Activated T-helper 1 cell treated with Interleukin-2 at 50 U/mL for 16 hours (primary cell): ENCODE measurements at places on chromosomes 11 and 22.

DNA sequence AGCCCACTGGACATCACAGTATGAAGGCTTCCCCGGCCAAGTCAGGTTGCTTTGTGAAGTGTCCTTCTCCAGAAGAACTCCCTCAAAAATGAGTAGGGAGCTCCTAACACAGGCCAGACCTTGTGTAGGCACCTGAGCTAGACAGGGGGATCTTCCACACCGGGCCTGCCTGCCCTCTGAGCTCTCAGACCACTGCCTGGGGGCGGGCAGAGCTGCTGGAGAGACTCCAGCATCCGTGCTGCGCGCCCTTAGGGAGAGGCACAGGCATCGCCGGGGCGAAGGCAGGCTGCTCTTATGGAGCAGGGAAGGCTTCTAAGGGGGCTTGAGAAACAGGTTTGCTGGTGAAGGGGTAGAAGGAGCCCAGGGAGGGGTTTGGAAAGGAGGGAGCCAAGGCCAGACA, 4.4 kb downstream of the KCNJ5 start:
- DNase-seq, result no peak

GRCh38 chr11:76096552-76096951, 109.8 kb downstream of the WNT11 start:
- no peak for DNase-seq

- no peak for DNase-seq
Observed at GRCh38 chr22:49257551-49257961, 570.1 kb downstream of the BRD1 start.

DNA sequence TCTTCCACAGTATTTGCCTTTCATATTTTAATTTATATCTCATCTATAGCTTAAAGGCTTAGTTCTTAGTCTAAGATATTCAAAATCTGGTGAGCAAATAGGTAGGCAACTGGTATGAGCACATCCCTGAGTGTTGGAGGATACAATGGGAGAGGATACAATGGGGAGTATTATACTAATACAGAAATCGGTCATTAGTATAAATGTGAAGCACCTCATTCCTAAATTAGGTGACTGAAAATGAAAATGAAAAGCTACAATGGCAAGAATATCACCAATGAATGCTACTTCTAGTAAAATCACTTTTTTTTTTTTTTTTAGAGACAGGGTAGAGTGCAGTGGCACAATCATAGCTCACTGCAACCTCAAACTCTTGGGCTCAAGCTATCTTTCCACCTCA, 21.0 kb downstream of the ENTHD1 start:
- no peak for DNase-seq

GRCh38 chr11:7546324-7546791, 32.6 kb downstream of the PPFIBP2 start:
- no peak for DNase-seq

DNA sequence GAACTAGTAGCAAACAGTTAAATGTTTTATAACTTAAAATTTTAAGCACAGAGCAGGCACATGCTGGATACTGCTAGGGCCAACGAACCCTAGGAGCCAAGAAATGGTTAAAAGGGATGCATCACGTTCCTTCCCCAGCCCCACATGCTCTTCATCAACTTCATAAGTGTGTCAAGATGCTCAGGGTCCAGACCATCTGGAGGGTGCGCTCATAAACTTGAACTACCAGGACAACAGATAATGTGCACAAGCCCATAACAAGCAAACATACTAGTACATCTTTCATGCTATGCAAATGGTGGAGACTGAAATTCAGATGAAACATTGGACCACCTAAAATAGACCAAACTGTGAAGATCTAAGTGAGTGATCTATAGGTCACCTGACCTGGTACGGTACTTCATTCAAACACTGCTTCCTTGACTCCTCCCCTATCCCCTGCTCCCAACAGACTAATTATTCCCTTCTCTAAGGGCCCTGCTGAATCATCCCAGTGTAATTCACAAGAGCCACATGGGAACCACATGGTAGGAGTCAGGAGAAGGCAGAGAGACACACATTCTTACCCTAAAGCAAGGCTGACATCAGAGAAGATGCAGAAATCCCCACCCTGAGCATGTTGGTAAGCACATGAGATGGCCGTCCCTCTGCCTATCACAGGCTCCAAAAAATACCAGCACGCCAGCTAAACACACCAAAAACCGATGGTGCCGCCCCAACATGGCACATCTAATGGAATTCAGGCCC, 83.9 kb downstream of the ETS1 start:
- no peak for DNase-seq

DNA sequence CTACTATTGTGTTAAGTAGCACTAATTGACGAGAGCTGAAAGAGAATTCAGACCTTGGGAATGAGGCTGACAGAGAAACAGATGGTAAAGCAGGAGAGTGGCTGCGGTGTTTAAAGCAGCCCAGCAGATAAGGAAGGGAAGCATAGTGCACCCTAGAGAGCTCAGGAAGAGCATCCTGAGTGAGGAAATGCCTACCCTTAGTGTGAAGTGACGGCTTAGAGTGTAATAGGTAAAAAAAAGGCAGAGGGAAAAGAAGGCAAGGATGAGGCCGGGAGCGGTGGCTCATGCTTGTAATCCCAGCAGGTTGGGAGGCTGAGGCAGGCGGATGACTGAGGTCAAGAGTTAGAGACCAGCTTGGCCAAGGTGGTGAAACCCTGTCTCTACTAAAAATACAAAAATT, 22.4 kb upstream of the ETS1 start:
- DNase-seq, result no peak

DNA sequence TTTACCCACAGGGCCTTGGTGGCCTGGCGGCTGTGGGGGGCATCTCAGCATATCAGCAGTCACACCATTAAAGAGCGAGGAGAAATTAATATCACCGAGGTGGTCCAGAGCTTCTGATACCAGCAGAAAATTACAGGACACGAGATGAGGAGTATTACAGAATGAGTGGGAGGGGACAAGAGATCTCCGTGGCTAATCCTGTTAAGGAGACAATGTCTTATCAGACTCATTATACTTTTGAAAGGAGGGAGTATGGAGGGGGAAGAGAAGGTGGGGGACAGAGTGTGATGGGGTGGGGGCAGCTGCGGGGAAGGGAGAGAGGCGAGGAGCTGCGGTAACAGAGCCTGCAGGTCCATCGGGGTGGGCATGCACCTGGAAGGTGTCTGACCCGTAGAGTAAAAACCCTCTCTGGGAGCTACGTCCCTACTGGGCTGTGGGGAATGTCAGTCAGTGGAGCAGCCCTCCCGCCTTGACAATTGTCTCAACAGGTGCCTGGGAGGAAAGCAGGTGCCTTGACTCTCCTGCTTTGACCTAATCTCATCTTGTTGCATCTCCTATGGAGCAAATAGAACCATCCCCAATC, 224.2 kb downstream of the CEP164 start:
- no peak for DNase-seq

GRCh38 chr11:87036756-87037449, 831 bp upstream of the TMEM135 start:
- no peak for DNase-seq

DNA sequence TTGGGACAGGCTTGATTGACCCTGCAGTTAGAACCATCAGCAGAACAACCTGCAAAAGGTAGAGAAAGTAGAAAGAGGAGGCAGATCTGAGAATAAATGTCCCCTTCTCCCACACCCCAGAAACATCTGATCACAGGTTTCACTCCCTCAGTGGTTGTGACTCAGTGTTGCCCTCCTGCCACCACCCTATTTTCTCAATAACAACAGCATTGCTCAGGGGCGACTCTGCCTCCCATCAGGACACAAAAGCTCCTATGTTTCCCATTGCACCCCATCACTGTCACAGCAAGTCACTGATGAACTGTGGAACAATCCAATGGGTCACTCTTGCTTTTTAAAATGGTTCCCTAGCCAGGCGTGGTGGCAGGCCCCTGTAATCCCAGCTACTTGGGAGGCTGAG, 110.2 kb downstream of the RASSF10 start:
- DNase-seq, result no peak

DNA sequence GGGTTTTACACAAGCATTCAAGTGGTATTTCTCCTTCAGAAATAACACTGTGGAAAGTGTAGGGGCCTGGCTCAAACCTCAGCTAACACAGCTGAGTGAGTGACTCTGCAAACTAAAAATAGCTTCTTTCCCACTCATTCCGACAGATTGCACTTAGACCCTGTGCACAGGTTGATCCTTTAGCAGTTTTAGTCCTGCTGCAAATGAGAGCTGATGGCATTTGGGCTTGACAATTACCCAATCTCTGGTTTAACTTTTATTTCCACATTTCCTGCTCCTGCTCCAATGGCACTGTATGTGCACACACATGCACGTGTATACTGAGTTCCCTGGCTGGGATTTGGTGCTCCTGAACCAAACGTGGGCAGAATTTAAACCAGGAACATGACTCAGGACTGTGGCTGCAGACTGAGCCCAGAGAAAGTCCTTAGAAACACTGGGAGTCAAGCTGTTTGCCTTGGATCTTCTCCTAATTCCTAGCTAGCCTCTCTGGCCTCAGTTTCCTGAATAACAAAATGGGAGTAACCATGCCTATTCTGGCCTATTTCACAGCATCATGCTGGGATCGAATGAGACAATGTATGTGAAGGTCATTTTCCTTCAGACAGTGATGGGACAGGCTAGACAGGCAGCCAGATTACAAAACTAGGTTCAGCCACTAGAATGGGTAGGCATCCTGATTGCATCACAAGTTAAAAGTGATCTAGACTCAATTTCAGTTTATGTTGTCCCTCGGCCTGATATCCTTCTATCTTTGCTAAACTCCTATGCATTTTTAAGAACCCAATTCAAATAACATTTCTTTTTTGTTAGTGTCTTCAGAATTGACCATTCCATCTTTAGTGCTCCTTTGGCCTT, 58.2 kb downstream of the SERGEF start:
- no peak for DNase-seq

- DNase-seq, result no peak
Observed at GRCh38 chr11:111465400-111465799, 46.8 kb downstream of the BTG4 start.

GRCh38 chr11:66012946-66013761, 1.3 kb downstream of the CST6 start:
- no peak for DNase-seq

- DNase-seq, result no peak
Observed at GRCh38 chr22:46421267-46421666, 85.8 kb downstream of the TRMU start.

DNA sequence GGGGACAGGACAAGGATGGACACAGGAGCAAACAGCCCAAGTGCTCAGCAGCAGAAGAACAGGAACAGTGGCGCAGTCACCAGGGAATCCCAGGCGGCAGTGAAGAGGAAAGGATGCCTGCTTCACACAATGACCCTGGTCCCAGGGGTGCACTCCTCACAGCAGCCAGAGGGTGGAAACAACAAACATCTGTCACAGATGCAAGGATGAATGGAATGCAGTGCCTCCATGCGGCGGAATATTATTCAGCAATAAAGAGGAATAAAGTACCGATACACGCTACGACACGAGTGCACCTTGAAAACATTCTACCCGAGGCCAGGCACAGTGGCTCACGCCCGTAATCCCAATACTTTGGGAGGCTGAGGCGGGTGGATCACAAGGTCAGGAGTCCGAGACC, 12.7 kb downstream of the CSNK1E start:
- no peak for DNase-seq

- no peak for DNase-seq
Observed at GRCh38 chr11:76074148-76075095, 131.9 kb downstream of the WNT11 start.

DNA sequence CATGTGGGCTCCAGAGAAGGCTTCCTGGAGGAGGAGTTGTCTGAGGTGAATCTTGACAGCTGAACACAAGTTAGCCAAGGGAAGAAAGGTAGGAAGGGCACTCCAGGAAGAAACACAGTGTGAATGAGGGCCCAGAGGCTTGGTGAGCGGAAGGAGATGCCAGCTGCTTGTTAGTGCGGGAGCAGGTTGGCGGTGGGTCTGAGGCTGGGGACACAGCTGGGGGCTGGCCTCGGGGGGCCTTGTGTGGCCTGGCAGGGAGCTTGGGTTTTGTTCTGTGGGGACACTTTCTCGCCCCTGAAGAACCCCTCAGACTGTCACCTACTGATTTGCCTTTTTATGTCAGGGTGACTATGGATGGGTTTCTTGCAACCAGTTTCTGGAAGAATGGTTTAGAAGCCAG, 160.0 kb downstream of the ST3GAL4 start:
- DNase-seq, result no peak

DNA sequence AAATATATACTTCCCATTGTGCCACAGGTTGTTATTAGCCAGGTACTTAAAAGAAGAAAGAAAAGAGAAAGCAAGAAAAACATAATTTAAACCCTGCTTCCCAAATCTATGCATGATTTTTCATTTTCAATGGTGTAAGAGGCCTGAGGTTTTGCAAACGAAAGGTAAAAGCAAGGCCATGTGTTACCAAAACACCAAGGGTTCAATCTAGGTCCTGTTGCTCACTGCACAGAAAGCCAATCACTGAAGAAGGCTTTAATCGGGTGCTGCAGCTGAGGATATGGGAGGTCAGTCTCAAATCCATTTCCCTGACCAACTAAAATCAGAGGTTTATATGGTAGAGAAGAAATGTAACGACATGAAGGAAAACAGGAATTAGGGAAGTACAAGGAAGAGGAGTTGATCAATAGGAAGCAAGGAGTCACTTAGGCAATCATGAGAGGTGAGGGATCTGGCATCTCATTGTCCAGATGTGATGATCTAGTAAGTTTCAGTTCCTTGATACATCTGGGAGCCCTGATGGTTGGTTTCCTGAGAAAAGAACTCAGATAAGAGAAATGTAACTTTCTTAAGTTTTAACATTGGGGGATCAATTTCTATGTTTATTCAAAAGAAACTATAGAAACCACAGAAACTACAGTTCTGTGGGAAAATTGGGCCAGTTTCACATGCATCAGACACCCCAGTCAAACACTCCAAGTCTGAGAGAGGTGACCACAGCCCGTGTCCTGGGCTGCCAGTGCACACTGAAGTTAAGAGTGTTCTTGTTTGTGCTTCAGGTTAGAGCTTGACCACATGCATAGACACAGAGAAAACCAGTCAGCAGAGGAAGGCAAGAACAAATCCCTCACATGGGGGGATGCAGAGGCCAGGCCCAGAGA, 18.1 kb upstream of the DKK3 start:
- DNase-seq, result no peak

DNA sequence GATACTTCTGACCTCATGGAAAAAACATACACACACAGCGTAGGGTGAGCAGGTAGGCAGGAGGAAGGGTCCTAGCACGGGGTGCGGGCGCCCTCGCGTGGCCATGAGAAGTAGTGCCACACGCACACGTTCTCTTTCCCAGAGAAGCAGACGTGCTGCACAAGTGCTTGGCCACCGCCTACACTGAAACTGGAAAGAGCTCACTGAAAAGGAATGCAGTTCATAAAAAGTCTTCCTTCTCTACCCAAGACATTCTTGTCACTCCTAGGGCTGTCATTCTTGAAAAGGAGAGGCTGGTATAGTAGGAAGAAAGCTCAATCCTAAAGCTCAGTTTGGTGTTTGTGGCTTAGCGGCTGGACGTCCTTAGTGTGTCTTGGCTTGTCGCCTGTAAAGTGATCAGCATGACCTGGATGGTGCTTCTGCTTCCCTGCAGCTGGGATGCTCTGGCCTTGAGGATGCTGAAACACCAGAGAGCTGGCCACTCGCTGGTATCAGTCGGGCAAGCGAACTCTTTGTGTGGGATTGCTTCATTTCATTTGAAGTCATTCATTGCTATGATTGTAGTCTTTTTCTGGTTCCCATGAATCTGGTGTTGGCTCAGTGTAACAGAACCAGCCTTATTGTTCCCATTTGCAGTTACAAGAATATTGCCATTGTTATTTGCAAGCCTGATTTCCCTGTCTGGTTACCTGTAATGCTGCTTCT, 303.8 kb downstream of the NTM start:
- no peak for DNase-seq

- DNase-seq, result no peak
Observed at GRCh38 chr11:134558916-134559601, 147.0 kb upstream of the B3GAT1 start.
